RWPE2 (cell line): ENCODE measurements at places on chromosomes 1 and 21.

DNA sequence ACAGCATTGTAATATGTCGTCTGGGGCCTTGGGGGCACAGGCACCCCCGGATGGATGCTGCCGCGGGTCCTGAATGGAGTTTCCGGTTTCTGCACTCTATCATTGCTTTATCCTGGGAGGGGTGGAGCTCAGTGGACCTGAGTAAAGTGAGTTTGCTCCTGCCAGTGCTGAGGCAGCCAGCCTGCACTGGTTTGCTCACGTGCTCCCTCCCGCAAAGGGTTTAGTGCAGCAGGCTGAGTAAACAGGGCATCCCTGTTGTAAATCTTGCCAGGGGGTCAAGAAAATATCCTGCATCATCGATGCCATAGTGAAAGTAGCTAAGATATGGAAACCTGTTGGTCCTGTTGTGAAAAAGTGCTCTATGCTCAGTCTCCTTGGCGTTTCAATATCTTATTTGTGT is 85.6 kb upstream of the BRINP3 start:
- no peak overlapping the region for H3K27ac ChIP-seq
- H3K4me3 ChIP-seq, result no peak overlapping the region
- H3K4me1 ChIP-seq, result no peaks in the 10 kb centered on the region
- no peaks in the 10 kb centered on the region for H3K36me3 ChIP-seq
- no peak for DNase-seq
- H3K27me3 ChIP-seq, result no peaks in the 10 kb centered on the region

DNA sequence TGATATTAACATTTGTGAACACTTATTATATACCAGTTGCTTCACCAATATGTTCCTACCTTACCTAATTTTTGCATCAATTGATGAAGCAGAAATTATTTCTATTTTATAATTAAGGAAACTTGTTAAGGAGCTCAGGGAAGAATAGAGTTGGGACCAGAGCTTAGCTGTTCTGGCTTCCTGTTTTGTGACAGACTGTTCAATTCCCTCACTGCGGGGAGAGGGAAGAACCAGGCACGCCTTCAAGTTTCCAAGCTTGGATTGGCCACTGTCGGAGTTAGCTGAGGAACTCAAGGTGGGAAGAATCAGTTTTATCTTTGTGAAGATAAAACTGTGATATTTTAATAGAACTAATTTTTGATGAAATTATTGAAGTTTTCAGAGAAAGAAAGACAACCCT is 142.3 kb upstream of the LMO4 start:
- H3K4me1 ChIP-seq, result no peaks in the 10 kb centered on the region
- DNase-seq, result no peak
- H3K36me3 ChIP-seq, result no peaks in the 10 kb centered on the region
- no peak overlapping the region for H3K4me3 ChIP-seq
- no peaks in the 10 kb centered on the region for H3K27me3 ChIP-seq
- H3K27ac ChIP-seq, result no peak overlapping the region

DNA sequence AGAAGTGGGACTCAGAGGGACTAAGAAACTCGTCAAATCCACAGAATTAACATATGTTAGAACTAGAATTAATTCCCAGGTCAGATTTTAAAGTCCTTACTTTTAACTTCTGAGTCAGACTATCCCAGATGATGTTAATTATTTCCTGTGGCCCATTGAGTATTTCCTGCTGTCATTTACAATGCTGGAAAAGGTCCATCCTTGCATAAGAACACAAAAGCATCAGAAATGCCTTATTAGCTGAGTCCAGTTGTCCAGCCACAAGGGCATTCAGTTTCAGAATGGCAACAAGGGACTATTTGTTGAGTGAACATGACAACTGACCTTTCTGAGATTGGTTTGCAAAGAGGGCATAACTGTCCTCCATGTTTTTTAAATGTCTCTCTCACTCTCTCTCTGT is 16.5 kb upstream of the HIVEP3 start:
- no peak overlapping the region for H3K4me3 ChIP-seq
- no peaks in the 10 kb centered on the region for H3K27me3 ChIP-seq
- peaks cover 17% of the 10 kb centered on the region for H3K4me1 ChIP-seq
- H3K36me3 ChIP-seq, result no peaks in the 10 kb centered on the region
- H3K27ac ChIP-seq, result no peak overlapping the region
- no peak for DNase-seq

- DNase-seq, result no peak
- no peak overlapping the region for H3K4me3 ChIP-seq
- no peaks in the 10 kb centered on the region for H3K4me1 ChIP-seq
- no peaks in the 10 kb centered on the region for H3K36me3 ChIP-seq
Observed at GRCh38 chr1:33866281-33866680, 2.4 kb downstream of the HMGB4 start.

- H3K4me1 ChIP-seq, result no peaks in the 10 kb centered on the region
- no peaks in the 10 kb centered on the region for H3K36me3 ChIP-seq
- H3K27ac ChIP-seq, result no peak overlapping the region
- no peak overlapping the region for H3K4me3 ChIP-seq
- no peak for DNase-seq
Observed at GRCh38 chr21:17976139-17976538, 157.0 kb upstream of the C21orf91 start.

- no peaks in the 10 kb centered on the region for H3K27me3 ChIP-seq
- peaks cover 14% of the 10 kb centered on the region for H3K4me1 ChIP-seq
- no peak for DNase-seq
- no peak overlapping the region for H3K4me3 ChIP-seq
Observed at GRCh38 chr1:117657031-117657430, 51.2 kb downstream of the TENT5C start.

- no peaks in the 10 kb centered on the region for H3K36me3 ChIP-seq
- no peak overlapping the region for H3K27ac ChIP-seq
- DNase-seq, result no peak
- H3K4me3 ChIP-seq, result no peak overlapping the region
Observed at GRCh38 chr1:100306735-100307313, 40.8 kb downstream of the RTCA start.

DNA sequence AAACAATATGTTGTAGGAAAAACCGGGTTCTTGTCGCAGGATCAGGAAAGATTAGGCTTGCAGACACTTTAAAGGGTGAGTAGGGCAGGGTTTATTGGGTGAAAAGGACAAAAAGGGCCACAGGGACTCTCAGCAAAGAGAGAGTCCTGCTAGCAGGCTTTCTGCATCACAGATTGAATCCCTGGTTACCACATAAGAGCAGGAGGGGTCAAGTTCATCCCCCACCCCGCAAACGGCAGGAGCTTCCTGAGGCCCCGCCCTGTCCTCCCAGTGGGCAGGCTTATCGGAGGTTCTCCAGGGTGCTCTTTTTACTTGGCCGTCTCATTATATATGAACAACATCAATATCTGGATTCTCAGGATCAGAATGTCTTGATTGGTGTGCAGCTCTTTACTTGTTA is 47.7 kb downstream of the SYCP1 start:
- H3K27me3 ChIP-seq, result peaks cover 16% of the 10 kb centered on the region
- no peak overlapping the region for H3K4me3 ChIP-seq
- no peak for DNase-seq
- H3K4me1 ChIP-seq, result no peaks in the 10 kb centered on the region
- no peaks in the 10 kb centered on the region for H3K36me3 ChIP-seq
- H3K27ac ChIP-seq, result no peak overlapping the region

DNA sequence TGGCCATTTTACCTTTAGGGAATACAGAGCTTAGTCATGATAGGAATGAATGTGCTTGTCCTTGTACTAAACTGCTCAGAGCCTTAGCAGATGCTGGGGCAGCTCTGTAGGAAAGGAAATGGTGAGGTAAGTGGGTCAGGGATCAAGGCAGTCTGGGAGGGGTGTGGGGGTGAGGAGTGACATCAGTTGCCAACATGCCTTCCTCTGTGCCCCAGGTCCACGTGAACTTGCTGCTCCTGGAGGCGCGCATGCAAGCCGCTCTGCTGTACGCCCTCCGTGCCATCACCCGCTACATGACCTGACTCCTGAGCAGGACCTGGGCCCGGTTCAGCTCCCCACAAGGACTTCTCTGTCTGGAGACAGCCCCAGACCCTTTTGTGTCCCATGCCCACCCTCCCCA is 21.2 kb downstream of the SESN2 start:
- H3K27me3 ChIP-seq, result no peaks in the 10 kb centered on the region
- no peak overlapping the region for H3K27ac ChIP-seq
- DNase-seq, result no peak

DNA sequence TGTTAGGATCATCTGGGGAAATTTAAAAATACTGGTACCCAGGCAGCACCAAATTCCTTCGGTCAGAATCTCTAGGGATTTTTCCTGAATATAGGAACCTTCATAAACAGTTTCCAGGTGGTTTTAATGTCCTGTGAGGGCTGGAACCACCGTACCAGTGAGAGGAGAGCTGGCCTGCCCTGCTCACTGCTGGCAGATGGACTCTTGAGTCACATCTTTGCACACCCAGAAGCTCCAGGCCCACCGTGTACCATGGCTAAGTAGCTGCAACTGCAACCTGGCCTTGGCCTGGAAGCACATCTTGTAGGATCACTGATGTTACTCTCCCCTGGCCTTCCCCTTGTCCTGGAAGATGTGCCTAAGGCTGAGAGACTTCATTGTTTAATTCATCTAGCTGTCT is 181.5 kb downstream of the DISC1 start:
- H3K4me1 ChIP-seq, result peaks cover 5% of the 10 kb centered on the region
- H3K27ac ChIP-seq, result no peak overlapping the region
- H3K36me3 ChIP-seq, result no peaks in the 10 kb centered on the region
- no peak for DNase-seq
- H3K27me3 ChIP-seq, result no peaks in the 10 kb centered on the region

DNA sequence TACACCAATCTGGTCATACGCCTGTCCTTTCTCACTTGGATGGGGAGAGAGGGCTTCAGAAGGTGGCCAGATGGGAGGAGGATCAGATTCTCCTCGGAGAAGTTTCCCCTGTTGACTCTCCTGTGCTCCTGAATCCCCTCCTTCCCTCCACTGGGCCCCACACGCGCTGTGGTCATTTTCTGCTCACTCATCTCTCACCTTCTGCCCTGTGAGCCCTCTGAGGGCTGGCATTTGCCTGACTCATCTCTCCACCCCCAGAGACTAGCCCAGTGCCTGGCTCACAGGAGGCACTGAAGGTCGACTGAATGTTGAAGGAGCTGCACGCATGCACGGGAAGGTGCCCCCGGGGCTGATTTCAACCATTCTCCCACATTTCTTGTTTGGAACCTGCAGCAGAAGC is 14.2 kb downstream of the ABCA4 start:
- H3K27me3 ChIP-seq, result no peaks in the 10 kb centered on the region
- no peak for DNase-seq
- no peaks in the 10 kb centered on the region for H3K36me3 ChIP-seq
- H3K4me3 ChIP-seq, result no peak overlapping the region
- no peak overlapping the region for H3K27ac ChIP-seq

GRCh38 chr1:3654549-3655281 is 2.4 kb downstream of the TP73 start:
- no peaks in the 10 kb centered on the region for H3K36me3 ChIP-seq
- H3K27me3 ChIP-seq, result peaks cover 48% of the 10 kb centered on the region
- H3K27ac ChIP-seq, result no peak overlapping the region
- no peaks in the 10 kb centered on the region for H3K4me1 ChIP-seq
- H3K4me3 ChIP-seq, result no peak overlapping the region
- no peak for DNase-seq

DNA sequence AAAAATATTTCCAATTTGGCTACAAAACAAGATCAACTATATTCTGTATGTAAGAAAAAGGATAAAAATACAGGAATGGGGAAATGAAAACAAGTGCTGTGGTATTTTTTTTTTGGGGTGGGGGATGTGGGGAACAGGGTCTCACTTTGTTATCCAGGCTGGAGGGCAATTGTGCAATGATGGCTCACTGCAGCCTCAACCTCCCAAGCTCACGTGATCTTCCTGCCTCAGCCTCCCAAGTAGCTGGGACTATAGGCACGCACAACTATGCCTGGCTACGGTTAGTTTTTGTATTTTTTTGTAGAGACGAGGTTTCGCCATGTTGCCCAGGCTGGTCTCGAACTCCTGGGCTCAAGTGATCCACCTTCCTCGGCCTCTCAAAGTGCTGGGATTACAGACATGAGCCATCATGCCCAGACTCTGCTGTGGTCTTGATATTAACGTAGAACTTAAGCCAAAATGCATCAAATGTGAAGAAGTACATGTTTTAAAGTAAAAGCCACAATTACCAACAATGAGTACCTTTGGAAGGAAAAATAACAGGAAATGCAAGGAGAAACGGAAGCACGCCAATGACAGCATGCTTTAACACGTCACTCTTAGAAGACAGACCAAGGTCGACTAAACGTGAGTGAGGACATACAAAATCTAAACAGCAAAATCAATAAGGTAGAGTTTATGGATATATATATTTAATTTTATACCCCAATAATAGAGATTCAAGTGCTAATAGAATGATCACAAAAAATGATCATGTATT is 8.8 kb upstream of the ABCB10 start:
- no peaks in the 10 kb centered on the region for H3K27me3 ChIP-seq
- no peak for DNase-seq
- no peak overlapping the region for H3K27ac ChIP-seq
- H3K4me3 ChIP-seq, result no peak overlapping the region
- H3K4me1 ChIP-seq, result no peaks in the 10 kb centered on the region

GRCh38 chr1:37515185-37516034 is 844 bp upstream of the MEAF6 start:
- peaks cover 4% of the 10 kb centered on the region for H3K4me1 ChIP-seq
- H3K27me3 ChIP-seq, result no peaks in the 10 kb centered on the region
- H3K36me3 ChIP-seq, result peaks cover 30% of the 10 kb centered on the region
- H3K4me3 ChIP-seq, result peak overlapping the region; percentile 90
- DNase-seq, result no peak
- H3K27ac ChIP-seq, result peak overlapping the region; percentile 58

DNA sequence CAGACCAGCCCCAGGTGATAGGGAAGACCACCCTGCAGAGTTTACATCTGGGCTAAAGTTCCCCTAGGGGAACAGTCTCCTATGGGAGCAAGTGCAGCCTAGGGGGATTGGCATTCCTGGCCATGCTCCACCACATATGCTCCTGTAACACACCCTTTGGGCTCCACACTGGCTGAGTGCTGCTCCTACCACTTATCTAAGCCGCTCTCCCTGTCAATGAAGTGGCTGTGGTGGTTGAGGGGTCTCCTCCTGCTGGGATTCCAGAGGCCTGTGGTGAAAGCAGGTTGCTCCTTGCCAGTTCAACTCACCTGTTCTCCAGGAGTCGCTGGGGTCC is 51.1 kb downstream of the COL24A1 start:
- no peaks in the 10 kb centered on the region for H3K27me3 ChIP-seq
- no peak overlapping the region for H3K4me3 ChIP-seq
- DNase-seq, result no peak
- no peaks in the 10 kb centered on the region for H3K4me1 ChIP-seq
- no peaks in the 10 kb centered on the region for H3K36me3 ChIP-seq

- no peak overlapping the region for H3K4me3 ChIP-seq
- H3K27me3 ChIP-seq, result no peaks in the 10 kb centered on the region
- no peak overlapping the region for H3K27ac ChIP-seq
- DNase-seq, result no peak
Observed at GRCh38 chr1:203146537-203146936, 19.0 kb downstream of the ADORA1 start.
